ENCODE measurements at places on chromosomes 6 and 20.

DNA sequence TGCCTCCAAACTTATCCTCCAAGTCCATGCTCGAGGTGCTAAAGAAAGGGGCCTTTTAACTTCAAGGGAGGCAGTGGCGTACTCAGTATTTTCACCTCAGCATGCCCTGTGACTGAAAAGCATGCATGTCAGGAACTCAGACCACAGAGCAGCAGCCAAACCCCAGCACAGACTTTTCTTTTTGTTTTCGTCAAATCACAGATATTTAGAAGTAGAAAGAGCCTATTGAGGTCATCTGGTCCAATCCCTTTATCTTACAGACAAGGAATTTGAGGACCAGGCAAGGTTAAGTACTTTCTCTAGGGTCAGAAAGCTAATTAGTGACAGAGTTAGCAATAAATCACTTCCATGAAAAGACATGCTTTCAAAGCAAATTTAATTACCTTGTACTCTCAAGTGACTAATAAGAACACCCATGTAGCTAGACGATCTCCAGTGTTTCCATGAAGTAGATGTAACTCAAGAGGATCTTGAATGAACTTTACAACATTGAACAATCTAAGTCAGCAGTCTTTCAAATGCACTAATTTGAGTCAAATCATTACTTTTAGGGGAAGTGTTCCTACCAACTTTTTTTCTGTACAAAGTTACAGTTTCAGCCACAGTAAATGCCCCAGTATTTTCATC is 35.9 kb downstream of the MOXD1 start:
- DNase-seq = no peak

GRCh38 chr6:116577486-116577885 is 6.2 kb downstream of the RWDD1 start:
- DNase-seq = no peak

DNA sequence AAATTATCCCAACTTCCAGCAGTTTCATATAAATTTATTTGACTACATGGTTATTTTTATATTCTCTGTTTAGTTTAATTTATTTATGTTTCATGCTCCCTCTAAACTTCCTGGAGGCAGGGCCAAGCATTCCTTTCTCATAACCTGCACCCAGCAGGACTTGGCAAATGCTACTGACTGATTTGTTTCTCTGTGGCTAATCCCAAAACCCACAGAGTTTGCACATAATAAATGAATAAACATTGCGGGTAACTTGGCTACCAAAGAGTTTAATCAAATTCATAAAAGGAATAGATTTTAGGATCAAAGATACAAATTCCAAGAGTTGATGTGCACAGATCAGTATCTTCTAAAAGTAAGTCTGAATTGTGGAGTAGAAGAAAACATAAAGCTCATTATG is 239.5 kb downstream of the SLC35F1 start:
- no peak for DNase-seq

GRCh38 chr6:52834481-52834880 is 6.1 kb downstream of the GSTA5 start:
- DNase-seq = no peak

DNA sequence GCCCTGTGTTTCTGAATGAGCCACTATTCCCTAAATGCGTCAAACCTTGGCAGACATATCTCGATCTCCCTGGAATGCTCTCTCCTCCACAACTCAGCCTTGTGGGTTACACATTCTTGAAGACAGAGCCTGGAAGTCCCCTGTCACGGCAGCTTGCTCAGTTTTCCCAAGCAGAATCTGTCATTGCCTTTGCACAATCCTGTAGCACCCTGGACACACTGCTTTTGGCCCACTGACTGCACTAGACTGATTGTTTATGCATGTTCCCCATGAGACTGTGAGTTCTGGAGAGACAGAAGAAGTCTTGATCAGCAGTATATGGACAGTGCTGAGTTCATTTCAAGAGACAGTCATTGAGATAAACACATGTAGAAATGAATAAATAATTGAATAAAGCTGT is 406.7 kb downstream of the CD83 start:
- no peak for DNase-seq

GRCh38 chr6:87105823-87106222 is 10.9 kb upstream of the CGA start:
- no peak for DNase-seq

DNA sequence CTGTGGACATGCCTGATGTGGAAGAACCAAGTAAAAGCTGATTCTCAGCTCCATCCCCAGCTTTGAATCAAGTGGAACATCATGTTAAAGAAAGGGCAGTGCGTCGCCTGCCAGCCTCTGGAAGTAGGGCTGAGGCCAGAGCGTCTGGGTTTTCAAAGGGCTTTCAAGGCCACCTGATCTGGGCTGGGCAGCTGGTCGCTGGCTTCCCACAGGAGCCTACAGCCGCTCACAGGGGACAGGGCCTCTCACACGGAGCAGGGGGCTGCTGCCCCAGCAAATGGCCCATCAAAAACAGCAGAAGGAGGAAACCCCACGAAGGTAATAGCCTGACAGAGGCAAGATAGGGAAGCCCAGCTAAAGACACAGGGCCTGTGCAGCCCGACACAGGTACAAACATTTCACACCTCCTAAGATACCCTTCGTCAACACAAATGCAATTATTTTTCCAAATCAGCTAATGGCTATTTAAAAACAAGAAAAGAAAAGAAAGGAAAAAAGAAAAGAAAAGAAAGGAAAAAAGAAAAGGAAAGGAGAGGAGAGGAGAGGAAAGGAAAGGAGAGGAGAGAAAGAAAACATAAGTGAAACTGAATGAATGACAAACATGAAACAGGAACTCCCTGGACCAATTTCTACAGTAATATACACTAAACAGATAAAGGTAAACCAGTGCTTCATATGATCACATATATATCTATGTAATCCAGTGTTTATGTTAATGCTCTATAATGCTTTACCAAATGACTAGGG is 24.8 kb downstream of the RRBP1 start:
- DNase-seq = peak; percentile 25

GRCh38 chr20:3900187-3900604 is 11.0 kb downstream of the PANK2 start:
- no peak for DNase-seq

GRCh38 chr6:167134448-167135328 is 11.8 kb downstream of the CCR6 start:
- no peak for DNase-seq

DNA sequence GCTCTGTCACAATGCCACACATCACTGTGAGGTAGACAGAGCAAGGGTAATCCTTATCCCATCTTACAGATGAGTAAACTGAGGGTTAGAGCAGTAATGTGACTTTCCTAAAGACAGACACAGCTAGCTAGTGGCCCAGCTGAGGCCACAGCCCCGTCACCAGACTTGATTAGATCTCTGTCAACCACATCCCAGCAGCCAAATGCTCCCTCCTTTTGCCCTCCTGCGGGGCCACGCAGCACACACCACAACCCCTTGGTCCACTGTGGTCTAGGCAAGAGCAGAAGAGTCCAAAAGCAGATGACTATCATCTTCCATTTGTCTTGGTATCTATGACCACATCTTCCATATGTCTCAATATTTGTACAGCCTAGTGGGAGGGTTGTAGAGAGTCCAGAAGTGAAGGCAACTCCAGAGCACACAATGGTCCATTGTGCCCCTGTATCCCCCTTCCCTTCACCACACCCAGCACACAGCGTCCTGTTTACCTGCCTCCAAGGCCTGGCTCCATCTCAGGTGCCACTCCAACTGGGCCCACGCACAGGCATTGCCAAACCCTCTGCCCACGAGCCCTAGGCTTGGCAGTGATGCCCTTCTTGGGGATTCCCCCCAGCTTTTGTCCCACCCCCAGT is 47.1 kb upstream of the FOXP4 start:
- DNase-seq = no peak

- DNase-seq = no peak
Observed at GRCh38 chr20:40655451-40655850, 33.6 kb downstream of the MAFB start.

GRCh38 chr20:22556565-22557056 is 27.8 kb downstream of the FOXA2 start:
- DNase-seq = no peak

GRCh38 chr20:52263757-52264156 is 72.2 kb upstream of the ZFP64 start:
- no peak for DNase-seq

- DNase-seq = no peak
Observed at GRCh38 chr20:64044484-64045247, 4.8 kb downstream of the SOX18 start.

DNA sequence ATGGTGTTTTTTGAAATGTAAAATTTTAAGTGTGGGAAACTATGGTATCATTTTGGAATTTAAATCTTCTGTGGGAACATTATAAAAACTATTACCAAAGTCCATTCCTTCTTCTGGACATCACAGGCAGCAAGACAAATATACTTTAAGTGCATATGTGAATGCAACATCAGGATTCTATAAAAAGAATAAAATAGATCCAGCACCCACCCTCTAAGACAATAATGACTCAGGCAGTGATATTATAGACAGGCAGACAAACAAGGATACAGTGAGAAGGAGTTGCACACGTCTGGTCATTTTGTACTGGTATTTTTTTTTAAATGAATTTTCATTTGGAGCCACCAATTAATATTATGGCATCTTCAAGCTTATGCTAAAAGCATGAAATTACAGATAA is 21.1 kb upstream of the NEDD9 start:
- no peak for DNase-seq

DNA sequence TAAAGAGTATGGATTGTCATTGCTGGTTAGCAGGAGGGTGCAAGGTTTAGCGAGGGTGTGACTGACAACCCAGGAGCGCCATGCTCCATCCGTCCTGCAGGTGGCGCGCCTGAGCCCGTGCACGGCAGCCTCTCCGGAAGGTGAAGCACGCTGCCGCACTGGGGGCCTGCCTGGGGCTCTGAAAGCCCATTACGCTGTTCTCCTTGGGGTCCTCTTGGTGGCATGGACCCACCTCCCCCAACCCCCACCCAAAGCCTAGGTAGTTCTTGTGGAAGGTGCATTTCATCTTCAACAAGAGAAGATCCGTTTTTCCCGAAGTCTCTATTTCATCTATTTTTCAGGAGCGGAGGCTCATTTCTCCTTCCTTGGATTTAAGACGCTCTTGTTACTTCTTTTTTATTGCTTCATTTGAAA is 197.4 kb upstream of the KCNG1 start:
- peak; percentile 6 for DNase-seq

DNA sequence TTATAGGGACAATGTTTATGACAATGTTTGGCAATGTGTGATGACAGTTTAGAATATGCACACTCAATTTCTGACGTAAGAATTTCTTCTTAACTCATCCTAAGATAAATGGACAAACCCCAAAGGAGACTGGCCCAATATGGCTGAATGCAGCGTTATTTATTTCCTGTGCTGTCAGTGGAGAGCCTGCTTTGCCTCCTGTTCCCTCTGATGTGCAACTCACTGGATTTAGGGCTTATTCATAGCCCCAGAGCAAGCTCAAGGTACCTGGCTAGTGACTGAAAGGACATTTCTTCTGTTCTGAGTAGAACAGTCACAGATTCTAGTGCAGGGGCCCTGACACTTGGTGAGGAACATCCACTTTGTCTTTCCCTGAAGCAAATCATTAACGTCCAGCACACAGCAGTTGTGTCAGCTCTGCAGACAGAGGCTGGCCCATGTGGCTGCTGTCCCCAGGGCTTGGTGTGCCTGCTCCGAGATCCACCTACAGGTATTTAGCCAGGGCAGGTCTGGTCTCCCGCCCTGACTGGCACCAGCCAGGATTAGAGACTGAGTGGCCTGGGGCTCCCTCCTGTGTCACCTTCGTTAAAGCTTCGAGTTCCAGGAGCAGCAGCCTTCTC is 64.8 kb downstream of the FARS2 start:
- DNase-seq = no peak

DNA sequence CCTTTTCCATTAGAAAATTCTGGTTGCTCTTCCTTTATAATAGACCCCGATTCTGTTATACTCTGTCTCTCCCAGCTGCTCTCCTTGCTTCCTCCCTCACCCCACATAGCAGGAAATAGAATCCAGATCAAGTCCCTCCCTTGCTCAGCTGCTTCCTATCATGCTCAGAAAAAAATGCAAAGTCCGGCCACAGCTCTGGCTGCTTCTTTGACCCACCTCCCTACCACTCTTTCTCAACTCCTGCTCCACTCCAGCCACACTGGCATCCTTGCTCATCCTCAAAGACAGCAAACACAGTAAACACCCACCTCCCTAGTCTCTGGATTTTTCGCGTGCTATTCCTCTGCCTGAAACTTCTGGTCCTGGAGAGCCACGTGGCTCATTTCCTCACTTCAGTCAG is 9.1 kb upstream of the SLC22A16 start:
- DNase-seq = no peak

DNA sequence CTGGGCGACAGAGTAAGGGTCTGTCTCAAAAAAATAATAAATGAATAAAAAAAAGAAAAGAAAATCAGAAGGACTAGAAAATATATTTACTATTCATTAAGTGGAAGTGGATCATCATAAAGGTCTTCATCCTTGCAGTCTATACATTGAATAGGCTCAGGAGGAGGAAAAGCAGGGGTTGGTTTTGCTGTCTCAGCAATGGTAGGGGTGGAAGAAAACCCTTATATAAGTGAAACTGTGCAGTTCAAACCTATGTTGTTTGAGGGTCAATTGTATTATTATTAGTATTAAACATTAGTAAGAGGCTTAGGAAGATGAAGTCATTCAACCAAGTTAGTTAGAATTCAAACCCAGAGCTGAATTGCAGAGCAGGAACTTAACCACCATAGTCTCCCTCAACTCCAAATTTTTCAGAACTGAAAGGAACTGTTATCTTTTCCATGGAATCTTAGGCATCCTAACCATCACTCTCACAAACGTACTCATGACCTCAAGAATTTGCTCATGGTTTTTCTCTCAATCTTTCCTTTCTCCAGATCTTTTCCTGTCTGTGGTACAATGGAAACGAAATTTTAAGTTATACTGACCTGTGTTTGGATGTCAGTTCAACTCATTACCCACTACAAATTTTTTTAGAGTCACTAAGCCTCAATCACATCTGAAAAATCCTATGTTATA is 7.7 kb upstream of the SMIM13 start:
- no peak for DNase-seq

GRCh38 chr6:119308991-119309657 is 40.4 kb downstream of the MAN1A1 start:
- DNase-seq = no peak

GRCh38 chr6:130434174-130434873 is 68.5 kb downstream of the TMEM200A start:
- DNase-seq = no peak

GRCh38 chr6:11218538-11219399 is 13.7 kb downstream of the NEDD9 start:
- peak; percentile 16 for DNase-seq

DNA sequence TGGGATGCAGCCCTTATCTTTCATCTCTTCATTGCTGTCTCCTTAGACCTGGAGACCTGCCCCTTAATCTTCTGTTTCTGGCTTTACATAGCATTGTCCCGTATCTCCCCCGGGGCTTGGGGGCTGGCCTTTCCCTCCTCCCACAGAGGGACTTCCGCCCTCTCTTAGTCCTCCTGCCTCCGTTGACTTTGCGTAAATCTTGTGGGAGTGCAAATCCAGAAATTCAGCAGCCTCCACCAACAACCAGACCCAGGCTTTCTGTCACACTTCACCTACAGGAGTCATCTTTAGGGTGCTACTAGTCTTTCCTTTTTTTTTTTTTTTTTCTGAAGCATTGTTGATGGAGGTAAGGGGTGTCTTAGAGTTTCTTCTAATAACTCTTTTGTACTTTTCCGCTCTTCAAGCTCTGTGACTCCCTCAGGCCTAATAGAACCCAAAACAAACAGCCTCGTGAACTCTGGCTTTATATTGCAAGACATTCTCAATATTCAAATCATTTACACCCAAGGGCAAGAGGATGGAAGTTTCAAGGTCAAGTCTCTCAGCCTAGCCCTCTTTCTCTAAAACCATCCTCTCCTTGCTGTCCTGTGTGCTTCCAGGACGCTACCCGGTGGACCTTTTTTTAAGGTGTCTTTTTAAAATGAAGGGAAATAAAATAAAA is 66.2 kb downstream of the RREB1 start:
- DNase-seq = no peak
